Activated CD4-positive, alpha-beta T cell treated with anti-CD3 and anti-CD28 coated beads for 1 hour (primary cell): ENCODE measurements at places on chromosomes 4 and X.

DNA sequence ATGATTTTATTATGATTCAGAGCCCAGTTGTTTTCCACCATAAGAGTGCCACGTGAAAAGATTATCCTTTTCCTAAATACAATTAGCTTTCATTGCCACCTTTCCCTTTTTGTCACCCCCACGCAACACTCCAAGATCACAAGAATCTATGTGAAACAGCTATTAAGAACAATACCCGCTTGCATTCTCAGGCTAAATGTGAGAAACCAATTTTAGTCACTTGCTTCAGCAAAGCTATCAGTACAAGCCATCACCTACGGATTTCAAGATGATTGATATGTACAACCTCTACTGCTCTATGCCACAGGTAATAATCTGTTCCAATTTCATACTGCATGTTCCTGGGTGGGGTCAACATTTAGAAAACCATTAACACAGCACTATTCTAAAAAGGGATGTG lies 2.5 kb downstream of the ATP11C start:
- no peak for DNase-seq

DNA sequence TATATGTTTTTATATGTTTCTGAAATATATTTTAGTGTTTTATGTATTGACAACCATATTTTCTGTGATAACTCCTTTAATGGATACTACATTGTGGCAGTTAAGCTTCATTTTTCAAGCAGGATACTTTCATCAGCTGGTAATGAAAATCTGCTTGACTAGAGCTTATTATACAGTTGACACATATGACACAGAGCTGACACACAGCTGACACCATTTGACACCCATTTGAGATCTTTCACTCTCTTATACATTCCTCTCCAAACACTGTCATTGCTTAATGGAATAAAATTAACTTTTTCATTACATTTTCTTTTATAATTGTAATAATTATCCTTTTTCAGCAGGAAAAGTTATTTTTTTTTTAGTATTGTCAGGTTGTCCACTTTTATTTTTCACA lies 561.1 kb upstream of the NDST4 start:
- no peak for DNase-seq

DNA sequence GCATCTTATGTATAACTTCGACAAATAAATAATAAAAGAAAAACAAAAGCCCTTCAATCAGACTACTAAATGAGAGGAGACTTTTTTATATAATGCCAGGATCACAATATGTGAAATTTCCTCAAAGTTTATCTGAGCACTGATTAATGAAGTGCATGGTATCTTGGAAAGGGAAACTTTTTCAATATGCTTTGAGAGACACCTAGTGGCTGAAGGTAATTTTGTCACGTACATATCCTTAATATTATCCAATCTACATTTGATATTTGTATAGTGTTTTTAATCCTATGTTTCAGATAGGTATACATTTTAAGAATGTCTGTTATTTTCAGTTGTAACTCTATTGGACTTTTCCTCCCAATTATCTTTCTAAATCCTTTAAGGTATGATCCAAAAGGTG lies 146.8 kb downstream of the KLHL4 start:
- no peak for DNase-seq

DNA sequence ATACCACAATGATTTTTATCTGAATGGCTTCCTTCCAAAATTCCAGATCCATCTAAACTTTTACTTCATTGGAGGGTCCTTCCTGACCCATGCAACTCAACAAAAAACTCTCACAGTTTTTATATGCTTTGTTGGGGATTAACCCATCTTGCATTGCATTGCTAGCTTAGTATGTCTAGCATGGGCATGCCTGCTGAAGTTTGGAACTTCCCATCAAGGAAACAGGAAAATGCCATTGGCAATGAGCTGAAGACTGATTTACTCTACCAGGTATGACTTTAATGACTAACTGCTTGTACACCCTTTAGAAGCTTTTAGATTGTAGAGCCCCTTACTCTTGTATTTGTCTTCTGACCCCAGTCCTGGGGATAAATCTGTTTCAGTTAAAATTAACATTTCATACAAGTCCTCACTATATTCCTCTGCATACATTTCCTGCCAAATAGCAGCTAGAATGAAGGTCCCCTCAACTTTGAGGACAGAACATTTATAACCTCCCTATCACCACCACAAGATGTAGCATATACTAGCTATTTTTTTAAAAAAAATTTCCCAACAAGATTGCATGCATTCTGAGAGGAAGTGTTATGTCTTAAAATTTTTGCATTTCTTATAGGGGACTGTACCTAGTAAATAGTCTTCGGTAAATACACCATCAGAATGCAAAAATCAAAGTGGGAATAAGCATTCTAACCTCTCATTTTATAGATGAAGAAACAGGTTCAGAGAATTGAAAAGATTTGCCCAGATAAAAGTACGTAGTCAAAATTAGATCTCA lies 52.5 kb upstream of the ATXN3L start:
- no peak for DNase-seq

DNA sequence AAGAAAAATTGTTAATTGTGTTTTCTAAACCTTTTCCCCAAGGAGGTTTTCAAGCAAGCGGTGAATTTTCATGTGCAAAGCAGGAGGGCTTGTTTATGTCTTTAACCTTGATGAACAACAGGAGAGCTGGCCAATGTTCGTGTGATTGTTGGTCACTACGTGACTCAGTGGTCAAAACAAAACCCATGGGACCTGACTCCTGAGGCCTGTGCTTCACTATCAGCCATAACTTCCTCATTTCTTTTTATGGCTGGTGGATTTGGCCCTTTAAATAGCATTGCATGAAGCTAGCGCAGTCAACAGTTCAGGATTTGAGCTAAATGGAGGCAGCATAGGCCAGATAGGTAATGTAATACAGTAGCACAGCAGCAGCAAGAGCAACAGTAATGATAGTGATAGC lies 80.5 kb downstream of the MID1IP1 start:
- DNase-seq, result no peak

- DNase-seq, result no peak
These were observed 54.5 kb upstream of the FBXW7 start for GRCh38 chr4:152590179-152591031.

GRCh38 chr4:149135062-149135461 lies 680.6 kb downstream of the IQCM start:
- no peak for DNase-seq

DNA sequence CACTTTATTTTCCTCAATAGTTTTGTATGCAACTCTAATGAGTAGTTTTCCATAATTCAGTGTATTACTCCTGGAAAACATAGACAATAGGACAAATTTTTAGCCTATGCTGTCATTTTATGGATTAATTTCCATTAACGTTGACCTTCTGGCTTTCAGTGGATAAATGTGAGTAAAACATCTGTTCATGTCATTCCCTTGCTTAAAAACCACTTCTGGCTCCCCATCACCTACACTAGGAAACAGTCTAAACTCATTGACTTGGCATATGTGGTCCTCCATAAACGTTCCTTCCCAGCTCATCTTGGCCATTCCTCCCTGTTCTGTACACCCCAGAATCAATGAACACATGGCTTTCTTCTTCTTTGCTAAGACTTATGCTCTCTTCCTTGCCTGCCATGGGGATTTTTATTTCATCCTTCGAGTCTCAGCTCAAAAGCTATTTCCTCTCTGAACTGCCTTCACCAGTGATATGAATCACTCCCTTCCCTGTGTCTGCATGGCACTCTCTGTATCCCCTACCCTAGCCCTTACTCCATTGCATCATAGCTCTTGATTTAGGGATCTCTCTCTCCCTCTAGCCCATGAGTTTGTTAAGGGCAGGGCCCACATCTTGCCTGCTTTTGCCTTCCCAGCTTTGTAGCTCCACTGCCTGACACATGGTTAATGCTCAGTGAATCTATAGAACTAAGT lies 34.8 kb downstream of the DOCK11 start:
- DNase-seq, result no peak
